HCT116 (cell line): ENCODE measurements at places on chromosomes 6 and 20. TPM values are rescaled to one million over a fixed set of nuclear protein-coding genes. Genes with fewer than 3 reads are reported as not detected.

GRCh38 chr6:155778336-155778735, 322.7 kb upstream of the NOX3 start:
- no peak for DNase-seq

- DNase-seq: no peak
Observed at GRCh38 chr20:39489986-39490560, 527.9 kb downstream of the DHX35 start.

- DNase-seq: no peak
Observed at GRCh38 chr20:63979229-63979556, 249 bp downstream of the SAMD10 start.

GRCh38 chr6:13404228-13404891, 76.0 kb upstream of the TBC1D7 start:
- DNase-seq: no peak

- DNase-seq: no peak
Observed at GRCh38 chr6:159416891-159417560, 247.8 kb downstream of the FNDC1 start.

Gene GLP1R
- total RNA-seq: not detected

Gene EYA2
- not detected for total RNA-seq

Gene SLC35D3
- total RNA-seq: not detected

Gene PFDN4
- 71.5 TPM for total RNA-seq
